ENCODE measurements at places on chromosomes 3 and 15.
A peak's percentile ranks its signal among the peaks of the same experiment; 100 is the strongest.

GRCh38 chr15:78875107-78875914, 2.6 kb downstream of the MORF4L1 start:
- peak; percentile 19 for DNase-seq

DNA sequence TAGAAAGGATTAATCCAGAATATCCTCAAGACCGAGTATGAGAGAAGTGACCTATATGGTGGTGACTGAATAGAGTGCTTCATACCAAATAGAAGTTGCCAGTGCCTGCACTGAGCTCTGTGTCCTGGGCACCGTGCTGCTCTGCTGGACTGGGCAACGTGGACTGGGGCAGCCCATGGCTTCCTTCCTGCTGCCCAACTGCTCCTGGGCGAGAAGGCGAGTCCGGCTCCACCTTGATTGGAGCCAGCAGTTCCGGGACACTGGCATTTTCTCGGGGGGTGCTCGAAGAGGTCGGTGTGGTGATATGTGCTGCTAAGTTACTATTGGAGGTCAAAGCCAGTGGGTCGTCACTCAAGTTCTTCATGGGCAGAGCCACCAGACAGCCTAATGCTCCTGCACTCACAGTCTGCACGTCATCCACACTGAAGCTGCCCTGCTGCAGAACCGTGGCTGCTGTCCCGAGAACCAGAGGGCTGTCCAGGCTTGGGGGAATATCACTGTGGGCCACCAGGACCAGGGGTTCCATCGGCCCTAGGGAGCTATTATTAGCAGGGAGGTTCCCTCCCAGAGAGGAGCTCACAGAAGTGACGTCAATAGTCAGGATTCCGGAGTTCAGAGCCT, 14.1 kb downstream of the ZXDC start:
- no peak for DNase-seq

GRCh38 chr3:179473565-179473964, 22.3 kb upstream of the GNB4 start:
- peak; percentile 49 for DNase-seq

DNA sequence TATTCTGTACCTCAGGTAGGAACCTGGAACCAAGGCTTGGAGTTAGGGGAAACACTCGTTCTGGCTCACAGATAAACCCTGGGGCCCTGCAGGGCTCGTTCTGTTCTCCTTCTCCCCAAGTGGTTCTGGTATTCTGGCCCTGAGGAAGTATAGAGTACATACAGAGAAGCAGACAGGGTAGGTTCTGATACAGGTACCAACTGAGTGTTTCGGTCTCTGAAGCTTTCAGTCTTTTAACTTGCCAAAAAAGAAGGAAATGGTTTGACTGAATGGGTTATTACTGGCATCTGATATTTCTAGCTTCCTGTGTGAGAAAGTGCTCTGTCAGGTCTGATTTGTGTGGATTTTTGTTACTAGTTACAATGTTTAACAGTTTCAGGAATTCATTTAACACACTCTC, 67.3 kb downstream of the UBE2E2 start:
- DNase-seq, result no peak

DNA sequence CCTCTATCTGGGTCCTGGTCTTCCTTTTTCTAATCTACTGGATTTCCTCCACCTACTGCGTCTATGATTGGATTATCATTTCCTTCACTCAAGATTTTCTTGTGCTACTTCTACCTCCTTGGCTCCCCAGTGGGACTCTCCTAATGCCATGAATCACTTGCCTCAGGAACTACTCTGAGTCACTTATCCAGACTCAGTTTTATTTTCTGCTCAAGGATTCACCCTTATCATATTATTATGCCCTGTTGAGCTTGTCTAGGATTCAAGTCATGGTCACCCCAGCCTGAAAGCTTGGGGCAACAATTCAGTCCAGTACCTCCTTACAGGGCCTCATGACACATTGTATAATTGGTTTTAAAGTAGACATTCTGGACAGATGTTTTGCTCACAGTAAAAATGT, 968.1 kb downstream of the ROBO1 start:
- DNase-seq, result no peak

DNA sequence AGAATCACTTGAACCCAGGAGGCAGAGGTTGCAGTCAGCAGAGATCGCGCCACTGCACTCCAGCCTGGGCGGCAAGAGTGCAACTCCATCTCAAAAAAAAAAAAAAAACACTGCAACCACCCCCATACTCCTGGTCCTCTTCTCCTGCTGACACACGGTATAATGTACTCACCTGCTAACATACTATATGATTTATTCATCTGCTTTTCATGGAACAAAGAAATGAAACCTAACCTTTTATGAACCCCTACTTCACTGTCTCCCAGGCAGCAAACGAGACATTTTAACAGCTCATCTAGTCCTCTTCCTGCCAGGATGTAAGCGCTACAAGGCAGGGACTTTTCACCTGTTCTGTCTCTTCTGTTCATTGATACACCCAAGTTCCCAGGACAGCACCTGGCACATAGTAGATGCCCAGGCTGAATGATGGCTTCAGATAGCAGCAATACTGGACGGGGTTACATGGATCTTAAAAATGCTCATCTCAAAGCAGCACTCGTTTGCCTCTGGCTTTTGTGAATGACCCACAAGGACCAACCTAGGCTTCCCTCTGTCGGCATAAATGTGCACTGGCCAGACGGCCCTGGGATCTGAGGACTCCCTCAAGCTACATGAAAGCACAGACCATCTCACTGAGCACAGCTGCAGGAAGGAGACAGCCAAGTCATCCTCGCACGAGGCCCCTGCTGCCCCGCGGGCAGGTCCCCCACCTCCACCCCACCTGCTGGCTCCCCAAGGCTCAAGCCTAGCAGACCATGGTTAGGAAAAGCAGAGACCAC, 20.3 kb downstream of the XXYLT1 start:
- DNase-seq, result peak; percentile 31

DNA sequence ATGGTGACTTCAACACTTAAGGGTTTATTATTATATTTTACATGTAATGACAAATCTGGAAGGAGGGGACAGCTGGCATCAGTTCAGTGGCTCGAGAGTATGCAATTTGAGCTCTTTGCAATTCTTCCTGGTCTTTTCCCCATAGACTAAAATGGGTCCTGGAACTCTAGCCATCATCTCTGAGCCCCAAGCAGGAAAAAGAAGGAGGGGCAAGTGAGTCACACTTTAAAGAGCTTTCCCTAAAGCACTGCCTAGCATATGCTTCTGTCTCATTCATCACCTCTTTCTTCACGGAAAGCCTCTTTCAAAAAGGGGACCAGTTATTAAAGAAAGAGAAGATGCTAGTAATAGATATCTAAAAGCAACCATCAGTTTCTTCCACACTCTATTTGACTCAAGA, 466.3 kb downstream of the ZIC1 start:
- DNase-seq, result no peak

GRCh38 chr15:56425976-56426375, 39.0 kb downstream of the MNS1 start:
- DNase-seq, result no peak

- DNase-seq, result no peak
These were observed 89.9 kb upstream of the MITF start for GRCh38 chr3:69649120-69650065.

GRCh38 chr3:122680475-122681283, at the start of gene PARP14:
Gene PARP14, plus strand, starts transcription at chr3:122680839. Its CDS starts 45 bp downstream, at chr3:122680884.
- peak; percentile 65 for DNase-seq

GRCh38 chr15:100277087-100277855, 64.5 kb downstream of the ADAMTS17 start:
- DNase-seq, result no peak

- no peak for DNase-seq
These were observed 2.2 kb downstream of the ABHD5 start for GRCh38 chr3:43692971-43693370.

GRCh38 chr3:194592798-194593752, 40.1 kb downstream of the TMEM44 start:
- peak; percentile 20 for DNase-seq

- peak; percentile 8 for DNase-seq
These were observed 108.7 kb downstream of the SLMAP start for GRCh38 chr3:57864853-57865252.

GRCh38 chr15:73608475-73608874, 24.7 kb downstream of the NPTN start:
- DNase-seq, result no peak

DNA sequence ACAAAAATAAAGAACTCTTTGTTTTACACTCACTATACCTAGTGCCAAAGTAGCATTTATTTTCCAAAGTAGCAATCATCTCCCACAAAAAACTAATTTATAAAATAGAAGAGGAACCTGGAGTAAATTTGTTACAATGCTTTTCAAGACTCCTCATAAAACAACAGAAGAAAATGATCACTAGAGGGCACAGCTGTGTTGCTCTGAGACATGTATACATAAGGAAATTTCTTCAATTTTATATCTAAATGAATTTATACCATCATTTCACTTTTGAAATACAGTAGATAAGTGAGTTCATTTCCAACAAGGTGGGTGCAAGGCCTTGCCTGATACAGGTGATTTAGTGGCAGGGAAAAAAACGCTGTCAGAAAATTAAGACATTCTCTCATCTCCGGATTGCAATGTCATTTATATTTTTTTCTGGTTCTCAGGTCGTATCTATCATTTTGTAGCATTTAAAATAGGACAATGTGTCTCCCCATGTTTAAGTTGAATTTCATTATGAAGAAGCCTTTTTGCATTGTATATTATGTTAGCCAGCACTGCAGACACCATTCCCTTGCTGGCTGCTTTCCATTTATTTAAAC, 25.3 kb upstream of the ARHGEF26 start:
- no peak for DNase-seq

DNA sequence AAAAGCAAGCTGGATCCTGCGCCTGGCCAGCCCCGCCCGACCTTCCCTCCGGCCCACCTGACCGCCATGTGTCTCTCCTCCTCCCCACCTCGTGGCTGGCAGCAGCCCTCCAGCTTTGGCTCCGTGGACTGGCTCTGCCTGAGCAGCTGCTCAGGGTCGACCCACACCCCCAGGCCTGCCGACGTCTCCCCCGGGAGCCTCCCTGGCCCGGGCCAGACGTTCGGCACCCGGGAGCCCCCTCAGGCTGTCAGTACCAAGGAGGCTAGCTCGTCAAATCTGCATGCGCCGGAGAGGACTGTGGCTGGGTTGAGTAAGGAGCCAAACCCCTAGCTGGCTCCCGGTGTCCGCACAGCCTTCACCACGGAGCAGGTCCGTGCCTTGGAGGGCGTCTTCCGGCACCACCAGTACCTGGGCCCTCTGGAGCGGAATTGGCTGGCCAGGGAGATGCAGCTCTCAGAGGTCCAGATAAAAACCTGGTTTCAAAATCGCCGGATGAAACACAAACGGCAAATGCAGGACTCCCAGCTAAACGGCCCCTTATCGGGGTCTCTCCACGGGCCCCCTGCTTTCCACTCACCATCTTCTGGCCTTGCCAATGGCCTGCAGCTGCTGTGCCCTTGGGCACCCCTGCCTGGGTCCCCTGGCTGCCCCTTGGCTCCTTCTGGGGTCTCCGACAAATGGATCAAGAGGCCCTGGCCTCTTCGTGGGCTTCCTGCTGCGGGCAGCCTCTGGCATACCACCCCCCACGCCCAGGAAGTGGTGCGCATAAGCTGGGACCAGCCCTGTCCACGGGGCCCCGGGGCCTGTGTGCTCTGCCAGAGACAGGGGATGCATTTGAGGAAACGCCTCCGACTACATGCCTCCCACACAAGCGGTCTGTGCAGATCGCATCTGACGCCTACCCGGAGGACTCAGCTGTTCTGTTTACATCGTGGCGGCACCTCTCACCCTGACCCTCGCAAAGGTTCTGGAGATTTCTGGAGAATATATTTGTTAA, 345.0 kb downstream of the ZNF385D start:
- DNase-seq, result no peak

GRCh38 chr3:163384383-163384782, 1693.9 kb downstream of the SI start:
- DNase-seq, result no peak

GRCh38 chr15:32042269-32042972, 12.1 kb downstream of the CHRNA7 start:
- no peak for DNase-seq

DNA sequence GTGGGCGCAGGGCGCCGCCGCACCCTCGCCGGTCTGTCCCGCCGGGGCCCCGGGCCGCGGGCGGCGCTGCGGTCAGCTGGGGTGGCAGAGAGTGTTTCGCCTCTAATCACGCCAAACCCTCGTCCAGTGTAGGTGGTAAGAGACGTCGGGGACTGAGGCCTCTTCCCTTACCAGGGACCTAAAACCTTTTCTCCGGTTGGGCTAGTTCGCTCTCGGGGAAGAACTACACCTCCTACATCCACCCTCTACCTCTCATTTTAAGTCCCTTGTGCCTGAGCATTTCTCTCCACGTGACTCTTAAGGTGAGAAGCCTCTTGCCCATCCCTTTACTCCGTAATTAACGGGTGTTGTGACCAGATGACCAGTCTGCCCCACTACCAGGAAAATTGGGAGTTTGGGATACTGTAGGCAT, 520 bp downstream of the TMEM42 start:
- peak; percentile 22 for DNase-seq

DNA sequence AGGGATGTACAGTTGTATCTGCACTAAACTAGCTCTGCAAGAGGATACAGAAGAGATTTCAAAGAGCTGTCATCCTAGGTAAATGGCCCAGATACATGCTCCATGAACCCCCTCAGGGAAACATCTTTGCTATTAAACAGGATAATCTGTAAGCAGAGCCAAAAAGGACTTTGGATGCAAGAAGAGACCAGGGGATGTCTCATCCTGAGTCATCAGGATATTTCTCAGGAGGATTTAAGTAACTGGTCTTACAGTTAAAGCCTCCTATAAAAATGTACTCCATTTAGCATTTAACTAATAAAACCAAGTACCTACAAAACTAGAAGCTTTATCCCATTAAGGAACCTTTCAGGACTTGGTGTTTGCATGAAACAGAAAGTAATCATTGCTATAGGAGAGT, 48.2 kb upstream of the PHLDB2 start:
- no peak for DNase-seq

GRCh38 chr15:69508659-69509058, 56.0 kb downstream of the RPLP1 start:
- DNase-seq, result no peak

GRCh38 chr15:68372291-68372811, 59.6 kb downstream of the ITGA11 start:
- DNase-seq, result no peak

DNA sequence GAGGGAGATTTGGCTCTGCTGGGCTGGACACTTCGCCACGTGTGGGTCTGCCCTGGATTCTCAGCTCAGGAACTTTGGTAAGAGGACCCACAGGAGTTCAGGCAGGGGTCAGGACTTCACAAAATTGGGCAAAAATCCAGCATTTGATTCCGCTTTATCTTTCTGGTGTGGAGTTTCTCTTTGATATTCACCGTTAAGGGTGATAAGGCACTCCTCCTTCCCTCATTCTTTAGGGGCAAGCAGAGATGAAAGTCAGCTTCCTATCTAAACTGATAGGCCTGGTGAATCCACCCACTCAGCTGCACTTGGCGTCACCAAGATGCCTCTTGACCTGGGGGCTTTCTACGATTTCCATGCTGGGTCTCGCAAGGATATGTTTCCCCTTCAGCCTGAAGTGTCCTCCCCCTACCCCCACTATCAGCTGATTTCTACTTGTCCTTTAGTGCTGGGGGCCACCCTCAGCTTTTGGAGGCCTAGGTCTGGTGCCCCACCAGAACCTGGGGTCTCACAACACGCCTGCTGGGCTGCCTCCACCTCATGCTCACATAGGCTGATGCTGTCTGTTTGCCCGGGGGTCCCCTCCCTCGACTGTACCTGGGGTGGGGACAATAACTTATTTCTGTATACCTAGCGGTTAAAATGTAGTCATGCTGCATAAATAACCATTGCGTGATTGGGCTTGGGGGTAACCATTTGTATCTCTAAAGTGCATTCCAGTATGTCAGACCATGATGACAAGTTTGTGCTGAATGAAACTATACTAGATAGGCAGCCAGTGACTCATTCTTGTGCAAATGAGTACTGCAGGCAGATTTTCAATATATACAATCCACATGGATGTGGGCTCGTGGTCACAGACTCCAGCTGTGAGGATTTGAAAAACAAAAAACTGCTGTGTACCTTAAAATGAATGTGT, 248.3 kb downstream of the ADAMTS17 start:
- DNase-seq, result no peak

Measured in OCI-LY7 (cell line).